ENCODE measurements at places on chromosomes 5 and 9.

DNA sequence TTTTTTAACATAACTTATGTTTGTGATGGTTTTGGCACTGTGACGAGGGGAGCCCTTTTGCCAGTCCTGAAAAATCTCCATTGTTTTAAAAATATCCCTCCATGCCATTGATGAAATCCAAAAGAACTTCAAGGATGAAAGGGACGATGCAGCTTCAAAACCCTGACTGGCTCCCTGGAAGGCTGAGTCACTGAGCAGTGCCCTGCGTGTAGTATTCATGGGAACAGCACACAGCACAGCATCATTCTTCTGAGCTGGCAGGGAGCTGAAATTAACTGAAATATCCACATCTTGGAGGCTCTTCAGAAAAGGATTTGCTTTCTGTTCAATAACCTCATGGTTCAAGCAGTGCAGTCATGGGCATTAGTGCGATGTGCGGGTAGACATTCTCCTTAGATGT is 29.7 kb downstream of the PDE4D start:
- DNase-seq: no peak

DNA sequence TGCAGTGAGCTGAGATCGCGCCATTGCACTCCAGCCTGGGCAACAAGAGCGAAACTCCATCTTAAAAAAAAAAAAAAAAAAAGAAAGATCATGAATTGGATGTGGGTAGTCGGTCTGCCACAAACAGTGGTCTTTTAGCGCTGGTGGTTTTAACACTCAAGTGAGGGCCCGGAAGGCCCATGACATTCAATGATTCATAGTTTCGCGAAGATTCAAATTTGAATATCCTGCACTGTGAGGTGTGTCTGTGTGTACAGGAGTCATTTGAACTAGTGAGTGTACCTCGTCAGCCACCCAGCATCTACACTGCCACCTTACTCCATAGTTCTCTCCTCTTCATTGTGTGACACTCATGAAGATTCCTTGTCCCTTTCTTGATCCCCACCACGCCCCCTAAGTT is 41.3 kb downstream of the CFAP77 start:
- no peak for DNase-seq

DNA sequence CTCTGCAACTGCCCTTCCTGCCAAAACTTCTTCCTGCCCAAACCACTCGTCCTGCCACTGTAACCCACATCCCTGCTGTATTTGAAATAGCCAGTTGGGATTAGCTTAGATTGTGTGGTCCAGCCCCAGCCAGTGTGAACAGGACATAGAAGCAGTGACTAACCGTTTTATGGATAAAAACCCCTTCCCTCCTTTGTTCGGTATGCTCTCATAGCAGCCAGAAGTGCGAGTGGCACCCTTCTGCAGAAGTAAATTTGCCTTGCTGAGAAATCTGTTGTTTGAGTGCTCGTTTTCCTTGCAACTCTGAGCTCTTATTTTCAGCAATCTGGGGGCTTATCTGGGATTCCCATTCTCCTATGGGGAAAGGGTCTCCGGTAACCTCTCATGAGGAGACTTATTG is 470.0 kb downstream of the PRDM9 start:
- no peak for DNase-seq

DNA sequence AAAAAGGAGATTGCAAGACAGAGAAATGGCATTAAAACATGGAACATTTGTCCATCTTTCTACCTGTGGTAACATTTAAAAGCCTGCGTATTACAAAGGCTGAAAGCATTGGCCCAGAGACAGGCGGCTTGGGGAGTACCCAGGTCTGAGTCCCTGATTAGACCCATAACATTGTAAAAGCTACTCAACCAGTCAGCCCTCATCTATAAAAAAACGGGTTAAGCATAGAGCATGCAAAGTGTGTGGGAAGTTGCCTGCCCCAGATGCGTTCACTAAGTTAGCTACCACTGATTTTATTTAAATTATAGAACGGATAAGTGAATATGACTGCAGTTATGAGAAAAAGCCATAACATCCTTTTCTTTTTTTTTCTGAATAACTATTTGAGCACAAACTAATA is 276.1 kb downstream of the CDH12 start:
- DNase-seq: no peak

DNA sequence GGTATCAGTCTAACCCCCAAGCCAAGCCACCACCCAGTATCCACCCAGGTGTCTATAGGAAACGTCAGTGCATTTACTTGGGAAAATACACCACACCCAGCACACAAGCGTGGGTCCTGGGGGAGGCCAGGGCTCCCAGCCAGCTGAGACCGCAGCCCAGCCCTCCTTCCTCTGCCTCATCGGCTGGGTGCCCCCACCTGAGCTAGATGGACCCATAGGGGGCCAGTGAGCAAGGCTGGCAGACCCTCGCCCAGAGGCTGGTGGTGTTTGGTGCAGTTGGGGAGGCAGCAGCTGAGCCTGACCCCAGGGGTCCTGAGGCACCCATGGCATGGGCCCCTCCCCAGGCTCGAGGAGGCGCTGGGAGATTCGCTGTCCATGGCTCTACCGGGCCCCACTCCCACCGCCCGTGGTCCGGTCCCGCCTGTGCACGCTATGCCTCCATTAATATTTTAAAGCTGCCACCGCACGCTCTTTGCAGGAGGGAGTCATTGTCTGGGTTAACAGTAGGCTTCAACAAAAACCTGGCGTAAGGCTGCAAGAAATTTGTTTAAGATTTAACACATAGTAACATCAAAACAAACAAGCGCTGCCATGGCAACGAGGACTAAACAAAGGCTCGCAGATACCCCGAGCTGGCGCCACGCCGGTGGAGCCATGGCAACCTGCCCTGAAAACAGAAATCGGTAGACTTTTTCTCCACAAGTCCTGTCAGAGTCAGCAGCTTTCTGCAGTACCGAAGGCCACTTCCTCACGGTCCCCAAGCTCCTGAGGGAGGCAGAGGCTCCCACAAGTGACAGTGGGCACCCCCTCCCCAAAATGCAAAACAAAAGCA is 20.6 kb downstream of the TPPP start:
- peak; percentile 73 for DNase-seq

DNA sequence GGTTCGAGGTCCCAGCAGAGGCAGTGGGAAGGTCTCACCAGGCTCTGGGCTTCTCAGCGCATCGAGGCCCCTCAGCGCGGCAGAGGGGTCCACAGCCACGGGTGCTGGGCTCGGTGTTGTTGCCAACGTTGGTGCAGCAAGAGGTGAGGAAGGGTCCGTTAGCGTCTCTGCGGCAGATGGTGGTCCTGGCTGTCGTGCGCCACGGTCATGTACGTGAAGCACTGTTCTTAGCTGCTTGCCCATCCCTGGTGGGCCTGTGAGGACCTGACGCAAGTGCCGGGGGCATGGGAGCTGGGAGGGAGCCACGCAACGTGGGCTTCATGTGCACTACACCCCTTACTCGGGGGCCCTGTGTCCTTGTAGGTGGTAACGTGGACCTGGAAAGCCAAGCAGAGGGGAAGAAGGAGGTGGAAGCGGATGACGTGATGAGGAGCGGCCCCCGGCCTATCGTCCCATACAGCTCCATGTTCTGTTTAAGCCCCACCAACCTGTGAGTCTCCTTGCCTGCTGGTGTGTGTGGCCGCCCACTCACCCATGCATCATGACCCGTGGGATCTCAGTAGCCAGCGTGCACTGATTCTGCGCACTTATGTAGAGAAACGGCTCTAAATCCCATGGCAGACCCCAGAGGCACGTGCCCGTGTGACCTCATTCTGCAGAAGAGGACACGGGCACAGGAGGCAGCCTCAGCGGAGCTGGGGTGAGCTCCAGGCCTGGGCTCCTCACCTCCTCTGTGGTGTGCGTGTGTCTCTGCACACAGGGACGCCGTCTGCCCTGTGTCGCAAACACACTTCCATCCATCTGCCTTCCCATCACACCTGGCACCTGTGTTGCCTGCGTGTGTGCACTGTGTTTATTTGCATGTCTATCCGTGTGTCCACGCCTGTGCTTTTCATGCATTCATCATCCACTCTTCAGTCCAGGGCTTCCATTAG is 166.1 kb downstream of the CACNA1B start:
- DNase-seq: no peak

DNA sequence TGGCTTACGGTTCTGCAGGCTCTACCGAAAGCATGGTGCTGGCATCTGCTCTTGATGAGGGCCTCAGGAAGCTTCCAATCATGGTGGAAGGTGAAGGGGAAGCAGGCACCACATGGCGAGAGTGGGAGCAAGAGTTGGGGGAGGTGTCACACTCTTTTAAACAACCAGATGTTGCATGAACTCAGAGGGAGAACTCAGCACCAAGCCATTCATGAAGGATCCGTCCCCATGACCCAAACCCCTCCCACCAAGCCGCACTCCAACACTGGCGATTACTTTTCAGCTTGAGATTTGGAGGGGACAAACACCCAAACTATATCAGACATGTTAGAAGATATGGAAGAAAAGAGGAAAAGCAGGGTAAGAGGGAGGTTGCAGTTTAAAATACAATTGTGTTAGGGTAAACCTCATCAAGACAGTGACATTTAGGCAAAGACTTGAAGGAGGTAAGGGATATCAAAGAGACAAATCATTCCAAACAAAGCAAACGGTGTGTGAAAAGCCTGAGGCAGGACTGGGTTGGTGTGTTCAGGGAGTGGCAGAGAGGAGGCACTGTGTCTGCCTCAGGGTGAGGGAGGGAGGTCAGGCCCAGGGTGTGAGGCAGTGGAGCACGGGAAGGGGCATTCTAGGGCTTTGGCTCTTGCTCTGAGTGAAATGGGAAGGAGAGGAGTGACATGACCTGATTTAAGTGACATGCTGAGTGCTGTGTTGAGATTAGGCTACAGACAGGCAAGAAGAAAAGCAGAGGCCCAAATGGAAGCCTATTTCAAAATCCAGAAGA is 80.9 kb downstream of the SREK1 start:
- no peak for DNase-seq

DNA sequence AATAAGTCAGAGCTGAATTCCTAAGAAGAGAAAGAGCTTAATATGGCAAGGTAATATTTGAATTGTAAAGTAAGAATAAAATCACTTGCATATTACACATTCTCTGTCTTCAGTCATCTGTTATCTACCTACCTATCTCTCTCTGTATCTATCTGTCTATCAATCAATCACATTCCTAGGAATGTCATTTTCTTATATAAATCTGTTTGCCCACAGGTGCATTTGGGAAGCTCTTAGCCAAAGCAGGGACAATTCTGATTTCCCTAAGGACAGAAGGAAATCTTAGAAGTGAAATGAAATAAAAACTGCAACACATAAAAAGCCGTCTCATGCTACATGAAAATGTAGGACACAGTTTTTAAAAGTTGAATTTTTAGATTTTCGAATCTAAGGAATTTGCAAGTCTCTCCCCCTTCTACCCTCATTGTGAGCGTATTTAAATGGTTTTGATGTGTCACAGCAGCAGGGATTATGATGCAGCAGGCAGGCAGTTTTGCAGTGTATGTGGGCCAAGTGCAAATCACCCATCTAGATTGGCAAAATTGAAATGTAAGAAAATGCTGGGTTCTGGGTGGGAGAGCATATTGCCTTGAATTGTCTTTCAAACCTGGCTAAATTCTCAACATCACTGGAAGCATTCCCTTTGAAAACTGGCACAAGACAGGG is 155.7 kb downstream of the ACER2 start:
- no peak for DNase-seq

GRCh38 chr5:125410537-125411070 is 664.2 kb upstream of the ZNF608 start:
- DNase-seq: peak; percentile 41

GRCh38 chr9:93380410-93381060 is 71.0 kb upstream of the FAM120A start:
- no peak for DNase-seq

- DNase-seq: no peak
These were observed 662 bp downstream of the SUSD3 start for GRCh38 chr9:93059011-93059714.

DNA sequence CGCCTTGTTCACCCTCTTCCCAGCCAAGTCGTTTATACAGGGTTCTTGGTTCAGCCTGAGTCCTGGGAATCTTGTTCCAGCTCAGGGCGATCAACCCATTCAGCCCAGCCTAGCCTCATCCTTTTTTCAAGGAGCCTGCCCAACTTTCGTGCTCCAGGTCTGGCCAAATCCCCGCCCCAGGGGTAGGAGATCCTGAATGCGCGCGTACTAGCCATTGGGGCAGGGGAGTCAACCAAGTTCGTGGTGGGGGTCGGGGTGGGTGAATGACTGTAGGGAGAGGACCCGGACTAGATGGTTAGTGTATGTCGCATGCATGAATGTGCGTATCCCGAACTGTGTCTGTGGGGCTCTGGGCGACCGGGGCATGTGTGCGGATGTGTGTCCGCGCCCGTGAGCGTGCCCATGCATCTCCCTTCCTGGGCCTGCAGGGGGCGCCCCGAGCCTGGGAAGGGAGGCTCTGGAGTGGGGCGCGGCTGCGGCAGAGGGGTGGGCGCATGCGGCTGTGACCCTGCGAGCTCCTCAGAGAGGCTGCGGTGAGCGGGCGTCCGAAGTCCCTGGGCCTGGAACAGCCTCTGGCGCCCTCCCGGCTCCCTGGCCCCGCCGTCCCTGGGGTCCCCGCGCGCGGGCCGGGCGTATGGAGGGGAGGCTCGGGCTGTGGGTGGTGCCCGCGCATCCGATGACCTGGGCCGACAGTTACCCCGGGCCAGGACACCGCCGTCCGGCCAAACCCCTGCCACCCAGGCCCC is 8.7 kb downstream of the CCL21 start:
- peak; percentile 58 for DNase-seq

DNA sequence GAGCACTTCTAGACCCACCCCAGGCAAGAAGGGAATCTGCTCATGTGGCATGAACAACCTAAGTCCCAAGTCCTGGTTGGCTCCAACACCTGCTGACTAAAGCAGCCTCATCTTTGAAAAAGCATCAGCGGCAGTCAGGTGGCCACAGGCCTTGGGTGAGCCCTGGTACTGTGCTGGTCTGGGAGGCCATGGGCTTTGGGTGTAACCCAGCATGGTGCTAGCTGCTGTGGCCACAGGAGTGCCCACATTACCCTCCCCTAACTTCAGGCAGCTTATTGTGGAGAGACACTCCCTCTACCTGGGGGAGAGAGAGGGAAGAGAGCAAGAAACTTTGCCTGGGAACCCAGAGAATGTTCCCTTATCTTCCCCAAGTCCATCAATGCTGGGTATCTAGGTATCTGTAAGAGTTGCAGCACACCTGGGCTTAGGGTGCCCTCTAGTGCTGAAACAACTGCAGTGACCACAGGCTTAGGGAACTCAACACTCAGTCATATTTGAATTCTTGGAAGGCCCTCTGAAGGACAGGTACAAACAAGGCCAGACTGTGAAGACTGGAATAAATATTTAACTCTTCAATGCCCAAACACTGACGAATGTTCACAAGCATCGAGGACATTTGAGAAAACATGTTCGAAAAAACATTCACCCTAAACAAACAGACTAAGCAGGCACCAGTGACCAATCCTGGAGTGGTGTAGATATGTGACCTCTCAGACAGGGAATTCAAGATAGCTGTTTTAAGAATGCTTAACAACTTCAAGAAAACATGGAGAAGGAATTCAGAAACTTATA is 69.9 kb upstream of the OR2K2 start:
- DNase-seq: peak; percentile 47

- no peak for DNase-seq
These were observed 5.7 kb downstream of the BARHL1 start for GRCh38 chr9:132588098-132588497.

- DNase-seq: no peak
These were observed 177.6 kb upstream of the MVB12B start for GRCh38 chr9:126148994-126149393.

All from ACHN (cell line).